ENCODE measurements at places on chromosomes 13 and 19.

GRCh38 chr19:35644987-35645679 lies 3.0 kb upstream of the COX6B1 start:
- no peak for DNase-seq

DNA sequence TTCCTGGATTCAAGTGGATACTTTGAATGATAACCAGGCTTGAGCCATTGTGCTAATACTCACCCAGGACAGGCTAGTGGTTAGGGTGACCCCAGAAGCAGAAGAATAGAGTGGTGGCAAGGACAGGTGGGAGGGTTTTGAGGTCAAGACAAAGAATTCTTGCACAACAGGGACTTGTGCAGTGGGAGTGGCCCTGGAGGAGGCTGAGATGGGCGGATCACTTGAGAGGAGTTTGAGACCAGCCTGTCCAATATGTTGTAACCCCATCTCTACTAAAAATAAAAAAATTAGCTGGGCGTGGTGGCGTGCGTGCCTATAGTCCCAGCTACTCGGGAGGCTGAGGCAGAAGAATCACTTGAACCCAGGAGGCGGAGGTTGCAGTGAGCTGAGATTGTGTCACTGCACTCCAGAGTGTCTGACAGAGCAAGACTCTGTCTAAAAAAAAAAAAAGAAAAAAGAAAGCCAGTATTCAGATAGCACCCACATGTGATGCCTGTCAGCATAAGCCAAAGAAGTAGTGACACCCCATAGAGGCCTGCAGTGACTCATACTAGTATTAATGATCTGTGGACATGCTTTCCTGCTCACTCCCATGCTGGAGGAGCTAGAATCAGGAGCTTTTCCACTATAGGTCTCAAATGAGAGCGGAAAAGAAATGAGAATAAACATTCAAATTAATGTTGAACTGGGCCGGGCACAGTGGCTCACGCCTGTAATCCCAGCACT lies 78.7 kb downstream of the RNF17 start:
- DNase-seq = no peak

GRCh38 chr19:27962264-27962663 lies 1250.7 kb downstream of the UQCRFS1 start:
- DNase-seq = no peak

DNA sequence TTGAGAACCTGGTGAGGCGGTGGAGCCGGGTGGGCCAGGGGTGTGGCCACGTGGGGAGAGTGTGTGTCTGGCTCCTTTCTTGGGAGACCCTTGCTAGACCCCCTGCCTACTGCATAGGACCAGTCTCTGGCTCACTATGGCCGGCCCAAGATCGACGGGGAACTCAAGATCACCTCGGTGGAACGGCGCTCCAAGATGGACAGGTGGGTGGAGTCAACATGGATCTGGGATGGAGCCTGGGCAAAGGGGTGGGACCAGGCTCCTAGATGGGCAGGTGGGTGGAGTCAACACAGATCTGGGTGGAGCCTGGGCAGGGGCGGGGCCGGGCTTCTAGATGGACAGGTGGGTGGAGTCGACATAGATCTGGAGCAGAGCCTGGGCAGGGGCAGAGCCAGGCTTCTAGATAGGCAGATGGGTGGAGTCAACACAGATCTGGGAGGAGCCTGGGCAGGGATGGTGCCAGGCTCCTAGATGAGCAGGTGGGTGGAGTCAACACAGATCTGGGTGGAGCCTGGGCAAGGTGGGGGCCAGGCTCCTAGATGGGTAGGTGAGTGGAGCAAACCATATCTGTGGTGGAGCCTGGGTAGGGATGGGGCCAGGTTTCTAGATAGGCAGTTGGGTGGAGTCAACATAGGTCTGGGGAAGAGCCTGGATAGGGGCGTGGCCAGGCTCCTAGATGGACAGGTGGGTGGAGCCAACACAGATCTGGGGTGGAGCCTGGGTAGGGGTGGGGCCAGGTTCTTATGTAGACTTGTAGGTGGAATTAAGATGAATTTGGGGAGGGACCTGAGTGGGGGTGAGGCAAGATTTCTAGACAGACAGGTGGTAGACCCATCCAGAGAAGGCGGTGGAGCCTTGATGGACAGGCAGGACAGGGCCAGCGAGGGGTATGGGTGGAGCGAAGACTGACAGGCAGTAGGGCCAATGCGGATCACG lies 56.5 kb downstream of the VAV1 start:
- DNase-seq = no peak

DNA sequence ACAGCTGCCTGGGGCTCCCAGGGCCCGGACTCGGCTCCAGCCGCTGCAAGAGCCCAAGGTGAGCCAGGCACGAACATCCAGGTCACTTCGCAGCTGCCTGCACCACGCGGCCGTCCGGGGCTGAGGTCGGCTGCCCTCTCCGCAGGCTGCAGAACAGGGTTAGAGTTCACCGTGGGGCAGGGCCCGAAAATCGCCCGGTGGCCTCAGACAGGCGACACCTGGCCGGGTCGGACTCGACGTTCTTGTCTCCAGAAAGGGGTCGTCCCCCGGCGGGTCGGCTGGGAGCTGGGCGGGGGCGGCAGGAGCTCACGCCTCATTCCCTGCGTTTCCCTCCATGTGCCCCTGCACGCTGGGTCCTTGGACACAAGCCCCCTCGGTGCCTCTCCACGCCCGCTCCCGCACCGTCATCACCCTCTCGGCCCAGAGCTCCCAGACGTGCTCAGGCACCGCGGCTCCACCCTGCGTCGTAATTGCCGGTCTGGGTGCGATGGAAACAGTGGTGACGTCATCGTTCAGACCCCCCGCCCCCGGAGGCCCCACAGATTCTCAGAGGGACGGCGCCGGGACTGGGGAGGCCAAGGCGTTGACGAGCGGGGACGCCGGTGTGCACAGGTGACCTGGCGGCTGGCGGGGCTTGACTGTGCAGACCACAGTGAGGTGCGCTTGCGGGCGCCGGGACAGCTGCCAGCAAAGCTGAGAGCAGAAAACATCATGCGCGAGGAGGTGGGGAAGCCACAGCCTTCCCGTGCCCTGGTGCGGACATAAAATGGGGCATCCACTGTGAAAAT lies 4.0 kb upstream of the GRIN3B start:
- DNase-seq = no peak

- DNase-seq = no peak
Measured at GRCh38 chr13:36736119-36736726, 62.4 kb downstream of the SERTM1 start.
